ENCODE measurements at places on chromosomes 6 and 20. TPM values are rescaled to one million over a fixed set of nuclear protein-coding genes. Genes with fewer than 3 reads are reported as not detected.

The TRIM31 gene
- total RNA-seq = not detected

DNA sequence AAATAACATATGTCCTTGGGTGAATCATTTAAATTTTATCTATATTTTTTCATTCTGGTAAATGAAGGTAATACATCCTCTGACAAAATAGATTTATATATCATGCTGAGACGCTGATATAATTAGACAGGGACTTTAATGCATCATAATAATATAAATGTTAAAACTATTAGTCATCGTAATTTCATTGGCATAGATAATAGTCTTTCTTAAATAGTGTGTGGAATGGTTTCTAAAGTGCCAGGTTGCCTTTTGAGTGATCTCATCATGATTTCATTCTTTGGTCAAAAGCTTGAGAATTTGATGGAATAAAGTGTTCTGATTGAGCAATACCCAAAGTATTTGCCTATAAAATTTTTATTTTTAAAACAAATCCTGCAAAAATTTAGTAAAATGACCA, 43.2 kb upstream of the BMP5 start:
- no peak for DNase-seq

GRCh38 chr6:70998148-70998547, 41.3 kb upstream of the B3GAT2 start:
- DNase-seq = no peak

The SLC17A3 gene
- not detected for total RNA-seq

GRCh38 chr20:20740541-20740940, 28.1 kb upstream of the RALGAPA2 start:
- DNase-seq = no peak

GRCh38 chr6:96509281-96509680, 12.3 kb upstream of the UFL1 start:
- DNase-seq = no peak

The MMS22L gene
- 3.7 TPM for total RNA-seq

DNA sequence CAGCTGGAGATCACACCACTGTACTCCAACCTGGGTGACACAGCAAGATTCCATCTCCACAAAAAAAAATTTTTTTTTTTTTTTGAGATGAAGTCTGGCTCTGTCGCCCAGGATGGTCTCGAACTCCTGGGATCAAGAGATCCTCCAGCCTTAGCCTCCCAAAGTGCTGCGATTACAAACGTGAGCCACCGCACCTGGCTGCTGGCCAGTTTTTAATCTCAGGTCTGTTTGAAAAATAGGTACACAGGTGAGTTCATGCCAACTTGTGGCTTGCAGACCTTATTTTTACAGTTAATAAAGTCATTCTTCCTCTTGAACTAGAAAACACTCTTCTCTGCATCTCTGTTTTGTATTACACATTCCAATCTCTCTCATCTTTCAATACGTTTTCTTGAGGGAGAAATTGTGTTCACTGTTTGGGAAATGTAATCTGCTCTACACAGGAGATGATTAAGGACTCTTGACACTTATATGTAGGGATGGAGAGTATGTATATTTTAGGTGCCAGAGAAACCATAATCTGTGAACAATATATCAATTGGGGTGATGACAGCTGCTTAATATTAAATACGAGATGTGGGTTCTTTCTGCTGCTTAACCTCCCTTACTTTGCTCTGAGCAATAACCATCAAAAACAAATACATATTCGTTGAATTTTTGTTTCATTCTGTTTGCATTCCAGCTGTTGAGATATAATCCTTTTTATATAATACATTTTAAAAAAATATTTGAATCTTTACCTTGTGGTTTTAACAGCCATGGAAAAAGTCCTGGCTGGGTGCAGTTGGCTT, 17.7 kb upstream of the RIPOR3 start:
- no peak for DNase-seq

The LY6G5C gene
- total RNA-seq = 2.3 TPM

The TTK gene
- 0.86 TPM for total RNA-seq

GRCh38 chr20:40767615-40767924, 78.5 kb upstream of the MAFB start:
- DNase-seq = no peak

The SIM1 gene
- not detected for total RNA-seq

The GPR6 gene
- total RNA-seq = not detected

The BPI gene
- total RNA-seq = 0.20 TPM

- no peak for DNase-seq
Measured at GRCh38 chr20:51831866-51832265, 29.5 kb upstream of the SALL4 start.

- no peak for DNase-seq
Measured at GRCh38 chr6:88704980-88705379, 258.4 kb downstream of the RNGTT start.

- no peak for DNase-seq
Measured at GRCh38 chr6:112717401-112717800, 370.3 kb downstream of the RFPL4B start.

DNA sequence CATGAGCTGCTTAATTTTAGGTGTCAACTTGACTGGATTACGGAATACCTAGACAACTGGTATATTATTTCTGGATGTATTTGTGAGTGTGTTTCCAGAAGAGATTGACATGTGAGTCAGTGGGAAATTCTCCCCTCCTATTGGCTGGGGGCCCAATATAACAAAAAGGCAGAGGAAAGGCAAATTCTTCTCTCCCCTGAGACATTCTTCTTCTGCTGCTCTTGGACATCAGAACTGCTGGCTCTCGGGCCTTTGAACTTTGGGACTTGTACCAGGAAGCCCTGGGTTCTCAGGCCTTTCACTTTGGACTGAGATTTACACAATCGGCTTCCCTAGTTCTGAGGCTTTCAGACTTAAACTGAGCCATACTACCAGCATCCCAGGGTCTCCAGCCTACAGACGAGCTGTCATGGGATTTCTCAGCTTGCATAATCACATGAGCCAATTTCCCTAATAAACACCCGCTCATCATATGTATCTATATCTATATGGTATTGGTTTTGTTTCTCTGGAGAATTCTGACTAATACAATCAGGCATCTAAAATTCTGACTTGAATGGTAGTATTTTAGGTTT, 7.6 kb upstream of the BTN3A3 start:
- DNase-seq = peak; percentile 44

The WFDC5 gene
- not detected for total RNA-seq

GRCh38 chr6:17179530-17180073, 77.8 kb downstream of the STMND1 start:
- no peak for DNase-seq

- DNase-seq = no peak
Measured at GRCh38 chr6:138512609-138513008, 13.3 kb upstream of the NHSL1 start.

- no peak for DNase-seq
Measured at GRCh38 chr6:128409003-128409402, 111.4 kb downstream of the PTPRK start.

The JPH2 gene
- total RNA-seq = 107 TPM

DNA sequence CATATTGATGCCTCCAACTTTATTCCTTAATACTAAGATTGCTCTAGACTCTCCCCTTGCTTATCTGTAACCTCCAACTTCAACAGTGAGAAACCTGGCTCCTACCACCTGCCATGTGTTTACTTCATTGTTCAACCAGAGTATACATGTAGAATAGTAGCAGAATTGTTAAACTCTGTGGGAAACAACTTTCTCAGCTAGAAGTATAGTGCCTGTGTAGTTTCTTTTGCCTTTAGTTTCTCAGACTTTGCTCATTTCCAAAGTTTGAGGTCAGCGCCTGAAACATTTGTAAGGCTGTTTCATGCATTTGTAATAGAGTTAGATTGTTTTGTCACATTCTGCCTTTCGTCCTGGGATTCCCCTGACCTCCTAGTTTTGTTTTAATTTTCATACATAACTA, 34.9 kb upstream of the HECA start:
- DNase-seq = no peak

DNA sequence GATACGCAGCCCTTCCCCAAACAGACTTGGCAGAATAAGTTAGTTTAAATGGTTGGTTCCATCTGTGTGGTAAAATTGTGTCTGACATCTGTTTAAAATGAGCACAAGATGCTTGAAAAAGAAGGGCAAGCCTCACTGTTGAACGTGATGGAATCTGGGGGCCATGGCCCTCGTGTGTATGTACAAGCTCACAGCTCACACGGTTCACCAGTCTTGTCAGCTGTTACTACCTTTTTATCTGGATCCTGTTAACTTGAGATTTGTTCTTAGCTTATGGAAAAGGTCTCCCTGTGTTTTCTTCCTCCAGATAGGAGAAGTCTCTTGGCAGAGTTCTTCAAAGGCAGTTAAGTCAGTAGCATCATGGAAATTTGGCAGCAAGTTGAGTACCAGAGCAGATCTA, 270.6 kb downstream of the KHDC1L start:
- no peak for DNase-seq

The PLG gene
- not detected for total RNA-seq

The TMEM74B gene
- 7.2 TPM for total RNA-seq

DNA sequence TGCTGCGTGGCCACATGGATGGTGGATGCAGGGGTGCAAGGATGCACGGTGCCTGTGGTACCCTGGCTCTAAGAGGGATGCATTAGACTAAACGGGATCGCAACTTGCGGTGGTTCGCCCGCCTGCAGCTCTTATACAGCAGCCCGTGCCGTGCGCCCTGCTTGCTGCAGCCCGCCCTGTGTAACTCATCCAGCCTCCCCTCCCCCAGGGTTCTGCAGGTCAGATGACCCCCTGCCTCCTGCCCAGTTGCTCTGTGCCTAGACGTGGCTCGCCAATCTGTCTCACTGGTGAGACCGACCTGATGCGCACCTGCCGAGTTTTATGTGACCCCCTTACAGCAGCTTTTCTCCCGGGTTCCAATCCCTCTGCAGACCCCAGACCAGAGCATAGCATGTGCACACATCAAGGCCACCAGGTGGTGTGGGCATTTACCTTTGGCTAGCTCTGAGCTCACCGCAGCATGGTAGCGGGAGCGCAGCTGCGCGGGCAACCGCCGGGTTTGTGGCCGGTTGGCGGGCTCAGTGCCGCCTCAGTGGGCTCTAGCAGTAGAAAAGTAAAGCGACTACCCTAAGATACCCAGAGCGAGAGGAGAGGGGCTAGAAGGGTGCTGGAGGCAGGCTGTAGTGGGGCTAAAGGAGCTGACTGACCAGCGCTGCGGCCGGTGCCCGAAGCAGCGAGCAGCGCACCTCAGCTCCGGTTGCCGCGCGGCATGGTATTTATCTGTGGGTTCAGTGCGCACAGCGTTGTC, 693 bp upstream of the GNAS-AS1 start:
- DNase-seq = no peak

GRCh38 chr6:167733740-167734661, 92.7 kb upstream of the AFDN start:
- no peak for DNase-seq

DNA sequence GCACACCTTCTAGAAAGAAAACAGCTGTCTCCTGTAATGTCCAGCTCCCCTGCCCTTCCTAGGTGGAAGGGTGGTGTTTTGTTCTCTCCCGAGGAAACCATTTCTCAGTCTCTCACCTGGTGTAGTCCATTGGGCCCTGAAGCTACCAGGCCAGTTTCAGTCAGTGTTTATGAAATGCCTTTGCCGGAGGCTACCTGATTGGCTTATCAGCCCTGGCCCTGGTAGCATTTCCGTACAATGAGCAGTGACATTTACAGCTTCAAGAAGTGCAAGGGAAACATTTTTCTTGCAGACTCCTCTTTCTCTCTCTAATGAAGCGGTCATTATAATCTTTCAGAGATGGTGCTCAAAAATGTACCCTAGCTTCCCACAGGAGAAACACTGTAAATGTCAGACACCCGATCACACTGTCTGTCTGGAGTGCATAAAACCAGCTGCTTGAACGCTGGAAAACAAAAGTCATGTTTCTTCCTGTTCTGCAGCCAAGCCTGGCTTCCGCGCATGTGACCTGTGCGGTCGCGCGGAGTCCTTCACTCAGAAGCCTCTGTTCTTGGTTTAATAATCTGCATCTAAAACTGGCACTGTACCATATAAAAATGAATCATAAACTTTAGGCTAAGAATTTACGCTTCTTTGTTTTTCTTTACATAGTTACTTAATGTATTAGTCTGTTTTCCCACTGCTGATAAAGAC, 28.4 kb upstream of the SAYSD1 start:
- DNase-seq = peak; percentile 50

DNA sequence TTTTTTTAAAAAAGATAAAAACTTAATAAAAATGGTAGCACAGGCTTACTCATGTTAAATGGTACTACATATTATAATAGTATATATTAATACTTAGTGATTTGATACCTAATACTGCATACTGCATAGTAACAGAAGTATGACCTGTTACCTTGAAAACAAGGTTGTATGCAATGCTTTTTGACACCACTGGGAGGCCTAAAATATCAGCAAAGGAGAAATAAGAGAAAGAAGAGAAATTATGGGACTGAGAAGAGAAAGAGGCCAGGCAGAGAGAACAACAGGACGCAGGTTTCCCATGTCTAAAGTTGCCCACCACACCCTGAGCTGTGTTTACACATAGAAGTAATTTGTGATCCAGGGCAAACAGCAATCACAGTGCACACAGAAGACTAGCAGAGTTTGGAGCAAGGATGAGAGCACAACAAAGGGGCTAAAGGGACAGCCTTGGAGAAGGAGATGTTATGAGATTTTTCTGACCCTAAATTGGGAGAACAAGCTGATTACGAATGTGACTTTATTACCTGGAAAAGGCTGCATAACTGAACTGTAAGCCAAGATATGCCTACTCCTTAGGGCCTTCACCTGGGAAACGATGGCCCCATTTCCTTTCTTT, 73.2 kb downstream of the ROS1 start:
- DNase-seq = no peak

DNA sequence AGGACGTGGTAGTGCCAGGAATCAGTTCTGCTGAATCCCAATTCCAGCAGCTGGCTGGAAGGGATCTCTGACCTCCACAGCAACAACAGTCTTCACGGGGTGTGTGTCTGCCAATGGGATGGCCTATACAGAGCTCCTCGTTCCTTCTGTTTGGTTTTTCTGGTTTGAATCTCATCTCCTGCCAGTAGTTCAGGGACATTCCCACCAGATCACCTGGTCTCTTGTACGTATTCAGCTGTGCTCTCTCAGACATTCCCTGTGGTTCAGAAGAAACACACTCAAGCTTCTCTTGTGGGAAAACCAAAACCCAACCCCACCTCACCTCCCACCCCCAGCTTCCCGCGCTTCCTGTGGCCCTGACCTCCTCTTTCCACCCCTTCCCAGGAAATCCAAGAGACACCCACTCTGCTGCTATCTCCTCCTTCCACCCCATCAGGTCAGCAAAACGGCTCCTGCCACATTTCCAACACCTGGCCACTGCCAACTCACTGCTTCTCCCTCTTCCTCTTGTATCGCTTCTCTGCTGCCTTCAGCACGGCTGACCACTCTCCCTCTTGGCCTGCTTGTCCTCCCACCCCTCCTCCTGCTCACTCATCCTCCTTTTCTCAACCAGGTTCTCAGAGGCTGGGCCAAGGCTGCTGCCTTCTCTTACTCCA, 63.3 kb upstream of the PTGIS start:
- no peak for DNase-seq

All from right cardiac atrium (tissue), 5 donors.